CD4-positive, alpha-beta T cell (primary cell): ENCODE measurements at places on chromosomes 1 and 21. TPM values are rescaled to one million over a fixed set of nuclear protein-coding genes. Genes with fewer than 3 reads are reported as not detected.

The VWA5B1 gene
- total RNA-seq: 0.08 TPM

The IL24 gene
- not detected for total RNA-seq

The TAF5L gene
- 21.9 TPM for total RNA-seq

GRCh38 chr1:61149010-61149860 is 66.9 kb downstream of the NFIA start:
- H3K27ac ChIP-seq: no peak overlapping the region
- H3K4me3 ChIP-seq: no peak overlapping the region

DNA sequence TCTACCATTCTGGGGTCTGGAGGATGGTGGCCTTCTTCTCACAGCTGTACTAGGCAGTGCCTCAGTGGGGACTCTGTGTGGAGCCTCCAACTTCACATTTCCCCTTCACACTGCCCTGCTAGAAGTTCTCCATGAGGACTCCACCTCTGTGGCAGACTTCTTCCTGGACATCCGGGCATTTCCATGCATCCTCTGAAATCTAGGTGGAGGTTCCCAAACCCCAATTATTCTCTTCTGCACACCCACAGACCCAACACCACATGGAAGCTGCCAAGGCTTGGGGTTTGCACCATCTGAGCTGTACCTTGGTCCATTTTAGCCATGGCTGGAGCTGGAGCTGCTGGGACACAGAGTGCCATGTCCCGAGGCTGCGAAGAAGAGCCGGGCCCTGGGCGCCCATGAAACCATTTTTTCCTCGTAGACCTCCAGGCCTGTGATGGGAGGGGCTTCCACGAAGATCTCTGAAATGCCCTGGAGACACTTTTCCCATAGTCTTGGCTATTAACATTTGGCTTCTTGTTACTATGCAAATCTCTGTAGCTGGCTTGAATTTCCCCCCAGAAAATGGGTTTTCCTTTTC is 170.5 kb downstream of the FOXD2 start:
- no peak overlapping the region for H3K4me3 ChIP-seq
- no peaks in the 10 kb centered on the region for H3K4me1 ChIP-seq
- H3K27me3 ChIP-seq: no peaks in the 10 kb centered on the region
- no peak overlapping the region for H3K27ac ChIP-seq
- no peak for DNase-seq

- peaks cover 3% of the 10 kb centered on the region for H3K27me3 ChIP-seq
- DNase-seq: no peak
- no peak overlapping the region for H3K27ac ChIP-seq
- no peak overlapping the region for H3K4me3 ChIP-seq
- no peaks in the 10 kb centered on the region for H3K36me3 ChIP-seq
Observed at GRCh38 chr1:232186931-232187330, 443.0 kb downstream of the SIPA1L2 start.

DNA sequence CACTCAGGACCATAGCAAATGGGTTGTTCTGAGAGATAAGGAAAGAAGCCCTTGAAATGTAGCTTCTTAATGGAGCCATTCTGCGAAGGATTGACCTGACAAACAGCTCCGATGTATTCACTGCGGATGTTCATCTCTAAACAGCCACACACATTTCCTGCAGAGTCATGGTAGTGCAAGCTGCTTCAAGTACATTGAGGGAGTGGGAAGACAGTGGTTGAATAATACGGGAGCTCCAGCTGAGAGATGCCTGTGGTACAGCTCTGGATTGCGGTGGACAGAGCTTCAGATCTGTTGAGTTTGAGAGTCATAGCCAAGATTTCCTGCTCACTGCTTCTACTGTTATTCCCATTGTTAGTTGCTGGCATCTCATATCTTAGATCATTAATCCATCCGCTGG is 86.6 kb downstream of the ZBTB18 start:
- H3K36me3 ChIP-seq: no peaks in the 10 kb centered on the region
- DNase-seq: peak; percentile 11
- H3K27me3 ChIP-seq: no peaks in the 10 kb centered on the region
- no peaks in the 10 kb centered on the region for H3K4me1 ChIP-seq

- H3K4me1 ChIP-seq: no peaks in the 10 kb centered on the region
- no peaks in the 10 kb centered on the region for H3K27me3 ChIP-seq
- DNase-seq: no peak
- no peak overlapping the region for H3K27ac ChIP-seq
Observed at GRCh38 chr1:194717941-194718340, 1531.5 kb upstream of the B3GALT2 start.

GRCh38 chr21:40926238-40926637 is 79.3 kb upstream of the DSCAM start:
- H3K36me3 ChIP-seq: no peaks in the 10 kb centered on the region
- DNase-seq: no peak
- no peak overlapping the region for H3K4me3 ChIP-seq
- H3K27me3 ChIP-seq: no peaks in the 10 kb centered on the region
